ENCODE measurements at places on chromosomes 4 and X.

GRCh38 chr4:173252024-173252935 lies 81.9 kb downstream of the HMGB2 start:
- DNase-seq = no peak

DNA sequence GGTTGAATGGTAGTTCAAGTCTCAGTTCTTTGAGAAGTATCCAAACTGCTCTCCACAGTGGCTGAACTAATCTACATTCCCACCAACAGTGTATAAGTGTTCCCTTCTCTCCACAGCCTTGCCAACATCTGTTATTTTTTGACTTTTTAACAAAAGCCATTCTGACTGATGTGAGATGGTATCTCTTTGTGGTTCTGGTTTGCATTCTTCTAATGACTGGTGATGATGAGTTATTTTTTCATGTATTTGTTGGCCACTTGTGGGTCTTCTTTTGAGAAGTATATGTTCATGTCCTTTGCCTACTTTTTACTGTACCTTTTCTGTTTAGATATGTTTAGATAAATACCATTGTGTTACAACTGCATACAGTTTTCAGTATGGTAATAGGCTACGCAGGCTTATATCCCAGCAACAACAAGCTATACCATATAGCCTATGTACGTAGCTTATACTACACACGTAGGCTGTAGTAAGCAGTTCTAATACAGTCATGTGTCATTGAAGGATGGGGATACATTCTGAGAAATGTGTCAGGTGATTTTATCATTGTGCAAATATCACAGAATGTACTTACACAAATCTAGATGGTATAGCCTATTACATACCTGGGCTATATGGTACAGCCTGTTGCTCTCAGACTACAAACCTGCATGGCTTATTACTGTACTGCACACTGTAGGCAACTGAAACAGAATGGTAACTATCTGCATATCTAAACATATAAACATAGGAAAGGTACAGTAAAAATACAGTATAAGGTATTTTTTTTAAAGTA lies 28.1 kb downstream of the KLHL8 start:
- no peak for DNase-seq

- no peak for DNase-seq
Measured at GRCh38 chr4:72631296-72631695, 62.3 kb upstream of the ADAMTS3 start.

GRCh38 chr4:95546221-95546620 lies 2.6 kb downstream of the UNC5C start:
- no peak for DNase-seq

DNA sequence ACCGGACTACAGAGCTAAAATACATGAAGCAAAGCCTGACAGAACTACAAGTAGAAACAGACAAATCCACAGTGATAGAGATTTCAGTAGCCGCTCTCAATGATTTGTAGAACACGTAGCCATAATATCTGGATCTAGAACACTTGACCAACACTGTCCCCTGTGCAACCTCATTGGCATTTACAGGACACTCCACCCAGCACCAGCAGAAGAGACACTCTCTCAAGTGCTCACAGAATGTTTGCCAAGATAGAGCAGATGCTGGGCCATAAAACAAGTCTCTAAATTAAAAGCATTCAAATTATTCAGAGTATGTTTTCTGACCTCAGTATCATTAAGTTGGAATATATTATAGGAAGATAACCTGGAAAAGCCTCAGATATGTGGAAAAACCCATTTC lies 21.7 kb downstream of the HTT start:
- no peak for DNase-seq

Data from SK-N-DZ (cell line).